ENCODE measurements at places on chromosomes 16 and 17.

- no peak for DNase-seq
Measured at GRCh38 chr16:1159973-1160772, 7.3 kb downstream of the CACNA1H start.

DNA sequence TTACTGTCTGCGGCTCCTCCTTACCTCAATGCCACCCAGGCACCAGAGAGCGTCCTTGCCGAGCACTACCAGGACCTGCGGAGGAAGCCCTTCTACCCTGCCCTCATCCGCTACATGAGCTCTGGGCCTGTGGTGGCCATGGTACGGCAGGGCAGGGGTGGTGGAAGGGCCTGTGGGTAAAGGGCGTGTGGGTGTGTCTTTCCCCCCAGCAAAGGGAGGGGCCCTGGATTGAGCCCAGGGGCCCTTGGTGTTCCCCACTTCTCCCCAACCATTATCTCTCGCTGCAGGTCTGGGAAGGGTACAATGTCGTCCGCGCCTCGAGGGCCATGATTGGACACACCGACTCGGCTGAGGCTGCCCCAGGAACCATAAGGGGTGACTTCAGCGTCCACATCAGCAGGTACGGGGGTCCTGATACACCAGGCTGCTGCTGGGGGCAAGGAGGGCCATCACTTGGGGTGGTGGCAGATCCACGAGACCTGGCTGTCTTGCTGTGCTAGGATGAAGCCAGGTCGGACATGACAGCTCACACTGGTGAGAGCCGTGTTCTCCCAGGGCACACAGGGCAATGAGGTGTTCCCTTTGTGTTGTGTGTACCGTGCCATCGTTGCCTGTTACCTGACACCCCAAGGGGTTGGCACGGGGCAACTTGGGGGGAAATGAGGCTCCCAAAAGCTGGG is 2.2 kb upstream of the DECR2 start:
- no peak for DNase-seq

- no peak for DNase-seq
Measured at GRCh38 chr17:8345052-8345690, 5.5 kb downstream of the ODF4 start.

DNA sequence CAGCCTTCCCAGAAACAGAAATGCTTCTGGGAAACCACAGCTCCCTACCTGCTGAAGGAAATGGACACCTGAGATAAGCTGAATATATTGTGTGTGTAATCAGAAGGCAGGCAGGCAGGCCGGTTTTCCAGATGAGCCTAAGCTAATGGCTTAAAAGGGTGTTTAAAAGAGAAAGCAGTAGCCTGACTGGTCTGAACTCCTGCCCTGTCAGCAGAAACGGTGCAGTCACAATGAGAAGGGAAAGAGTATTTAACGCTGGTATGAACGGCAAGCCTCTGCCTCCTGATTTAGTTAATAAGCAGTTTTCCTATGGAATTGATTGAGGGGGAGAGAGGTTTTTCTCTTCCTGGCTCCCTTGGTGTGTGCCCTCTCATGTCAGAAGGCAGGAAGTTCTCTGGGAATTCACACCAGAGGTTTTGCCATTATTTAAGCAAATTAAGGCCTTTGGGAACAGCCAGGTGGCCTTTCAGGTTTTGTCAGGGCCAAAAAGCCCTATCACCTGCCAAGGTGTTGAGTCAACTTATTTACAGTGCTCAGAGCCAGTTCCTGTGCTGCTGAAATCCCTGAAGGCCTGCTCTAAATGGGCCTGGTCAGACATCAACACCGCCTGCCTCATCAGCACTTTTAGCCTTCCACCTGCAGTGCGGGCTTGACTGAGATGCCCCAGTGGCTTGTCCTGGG is 41.6 kb downstream of the CDH1 start:
- no peak for DNase-seq

GRCh38 chr17:62611292-62611691 is 16.2 kb upstream of the MRC2 start:
- DNase-seq, result no peak

- no peak for DNase-seq
Measured at GRCh38 chr16:84629580-84629979, 11.7 kb upstream of the COTL1 start.

DNA sequence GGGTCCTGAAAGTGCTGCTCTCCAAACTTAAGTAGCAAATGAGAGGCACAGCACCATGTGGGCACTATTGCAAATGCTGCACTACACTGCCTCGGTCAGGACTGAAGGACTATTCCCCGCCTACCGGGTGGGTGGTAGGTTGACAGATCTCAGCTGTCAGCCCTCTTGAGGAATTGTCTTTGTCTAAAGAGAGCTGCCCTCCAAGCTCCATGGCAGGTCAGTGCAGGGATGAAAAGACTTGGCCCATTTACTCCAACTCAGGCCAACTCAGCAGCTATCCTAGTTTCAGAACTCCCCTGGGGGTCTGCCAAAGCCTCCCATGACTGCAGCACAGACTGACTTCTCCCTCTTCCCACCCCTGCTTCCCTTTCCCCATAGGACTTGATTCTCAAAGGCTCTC is 3.4 kb upstream of the PDZD9 start:
- no peak for DNase-seq

- DNase-seq, result no peak
Measured at GRCh38 chr16:51048544-51048943, 102.5 kb downstream of the SALL1 start.

GRCh38 chr17:64069143-64069542 is 48.7 kb upstream of the ICAM2 start:
- DNase-seq, result no peak

DNA sequence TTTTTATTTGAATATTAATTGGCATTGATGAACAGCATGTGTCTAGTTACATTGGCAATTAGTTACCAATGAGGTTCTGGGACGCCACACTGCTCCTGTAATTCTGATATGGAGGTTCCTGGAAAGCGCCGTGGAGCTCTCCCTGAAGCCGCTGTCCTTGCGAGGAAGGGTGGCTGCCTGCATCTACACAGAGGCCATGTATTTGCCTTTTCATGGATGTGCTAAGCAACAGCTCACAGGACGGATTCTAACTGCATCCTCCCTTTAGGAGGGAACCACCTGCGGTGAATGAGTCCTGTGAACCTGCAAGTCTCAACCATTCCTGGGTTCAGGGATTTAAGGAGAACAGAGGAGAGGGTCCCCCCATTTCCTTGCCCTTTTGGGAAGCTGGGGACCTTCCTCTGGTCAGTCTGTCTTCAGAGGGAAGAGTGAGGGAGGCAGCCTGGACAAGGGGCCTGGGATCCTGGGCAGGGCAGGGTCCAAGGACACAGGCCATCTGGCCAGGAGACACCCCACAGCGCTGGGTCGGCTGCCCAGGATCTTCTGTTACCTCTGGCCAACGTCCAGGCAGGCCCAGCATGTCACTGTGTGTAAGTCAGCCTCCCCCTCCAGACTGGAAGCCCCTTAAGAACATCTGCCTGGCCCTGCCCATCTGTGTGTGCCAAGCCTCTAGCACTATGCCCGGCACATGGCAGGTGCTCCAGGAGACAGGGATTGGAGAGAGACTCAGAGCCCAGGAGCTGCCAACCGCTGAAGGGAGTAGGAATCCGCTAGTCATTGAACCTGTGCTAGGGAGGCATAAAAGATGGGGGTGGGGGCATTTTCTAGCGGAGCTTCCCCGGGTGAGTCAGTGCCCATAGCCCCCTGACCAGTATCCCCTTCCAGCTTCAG is 314.1 kb upstream of the TNRC6C start:
- DNase-seq, result no peak

DNA sequence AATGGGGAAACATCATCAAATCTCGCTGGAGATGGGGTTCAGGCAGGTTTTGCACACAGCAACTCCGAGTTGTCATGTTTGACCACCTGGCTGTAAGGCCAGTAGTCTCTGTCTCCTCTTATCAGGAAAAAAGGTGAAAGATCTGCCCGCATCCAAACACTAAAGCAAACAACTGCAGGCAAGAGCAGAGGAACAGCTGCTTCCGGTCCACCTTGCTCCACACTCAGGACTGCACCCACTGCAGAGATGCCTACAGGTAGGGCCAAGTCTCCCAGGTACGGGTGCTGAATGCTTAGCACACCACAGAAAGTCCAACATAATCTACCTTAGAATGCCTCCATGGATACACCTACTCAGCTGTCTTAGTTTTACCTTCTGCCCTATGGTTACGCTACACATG is 7.3 kb downstream of the TEX2 start:
- DNase-seq, result no peak

Measured in activated CD4-positive, alpha-beta T cell treated with anti-CD3 and anti-CD28 coated beads, Interleukin-2, amount 10 ng/mL, durations not matched to agents 7 days and 5 days (primary cell).